NCI-H510A (cell line): ENCODE measurements at places on chromosomes 1 and 21.
A peak's percentile ranks its signal among the peaks of the same experiment; 100 is the strongest.

- DNase-seq: no peak
Measured at GRCh38 chr21:36883532-36884486, 82.7 kb downstream of the HLCS start.

GRCh38 chr1:210467440-210468043, 138.8 kb downstream of the HHAT start:
- no peak for DNase-seq

GRCh38 chr1:27658951-27659496, 13.0 kb downstream of the IFI6 start:
- DNase-seq: no peak

- DNase-seq: no peak
Measured at GRCh38 chr1:89147678-89148658, 22.1 kb upstream of the GBP2 start.

- no peak for DNase-seq
Measured at GRCh38 chr1:183588827-183589226, 1.4 kb downstream of the NCF2 start.

DNA sequence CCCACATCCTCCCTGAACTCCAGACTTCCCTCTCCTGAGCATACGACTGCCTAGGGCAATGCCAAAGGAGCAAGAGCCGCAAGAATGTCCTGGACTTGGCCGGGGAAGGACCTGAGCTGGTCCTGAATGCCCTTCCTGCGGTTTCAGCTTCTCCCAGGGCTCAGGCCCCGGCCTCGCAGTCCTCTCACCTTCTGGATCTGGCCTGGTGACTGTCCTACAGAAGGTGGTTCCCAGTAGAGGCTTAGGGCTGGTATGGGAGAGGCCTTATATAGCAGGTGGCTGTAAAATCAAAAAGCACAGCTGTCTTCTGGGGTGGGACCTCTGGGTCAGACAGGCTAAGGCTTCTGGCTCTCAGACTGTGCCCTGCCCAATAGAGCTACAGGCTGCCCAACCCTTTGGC, at the start of gene LYPD8:
Gene LYPD8, minus strand, starts transcription at position 243 of the 400 bp plus-strand sequence. CDS start 4,678 bp downstream, outside the sequence.
- DNase-seq: no peak

DNA sequence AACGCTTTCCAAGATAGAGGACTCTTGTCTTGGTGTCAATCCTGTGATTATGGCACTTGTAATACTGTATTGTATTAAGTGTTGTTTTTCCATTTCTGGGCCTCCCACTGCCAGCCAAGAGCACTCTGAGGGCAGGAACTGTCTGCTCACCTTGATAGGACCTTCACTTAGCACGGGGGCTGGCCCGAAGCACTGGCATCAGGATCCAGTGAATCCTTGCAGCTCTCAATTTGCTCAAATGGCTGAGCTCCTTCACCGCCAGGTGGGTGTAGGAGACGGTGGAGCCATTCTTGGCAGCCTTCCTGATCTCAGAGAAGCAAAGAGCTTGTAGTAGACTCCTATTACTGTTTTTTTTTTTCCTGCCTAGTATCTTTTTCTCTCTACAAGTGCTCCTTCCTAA, 17.7 kb downstream of the MECR start:
- no peak for DNase-seq

GRCh38 chr1:228279722-228280105, 71.9 kb downstream of the OBSCN start:
- DNase-seq: no peak

DNA sequence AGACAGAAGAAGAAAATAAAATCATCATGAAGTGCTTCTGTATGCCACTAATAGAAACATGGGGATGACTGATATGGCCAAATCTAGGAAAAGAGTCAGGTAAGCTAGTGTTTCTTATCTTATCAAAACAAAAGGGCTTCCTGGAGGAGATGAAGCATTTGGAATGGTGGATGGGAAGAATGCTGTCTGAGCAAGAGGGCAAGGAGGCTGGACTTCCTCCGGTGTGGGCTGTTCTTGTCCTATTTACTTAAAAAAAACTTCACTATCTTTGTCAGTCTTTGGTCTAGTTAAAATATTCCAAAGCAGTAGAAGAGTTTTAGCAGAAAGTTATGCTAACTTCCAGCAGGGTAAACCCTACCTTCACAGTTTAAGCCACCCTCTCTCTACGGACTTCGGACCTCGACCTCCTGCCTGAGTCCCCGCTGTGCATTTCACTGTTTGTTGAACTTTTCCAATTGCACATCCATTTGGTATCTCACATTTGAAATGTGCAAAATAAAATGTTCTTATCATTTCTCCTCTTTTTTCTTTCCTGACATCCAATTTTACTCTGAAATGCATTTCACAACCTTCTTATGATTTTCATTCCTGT, 64.8 kb upstream of the TSPAN2 start:
- DNase-seq: no peak

GRCh38 chr1:30756545-30757351, 826 bp downstream of the LAPTM5 start:
- no peak for DNase-seq

DNA sequence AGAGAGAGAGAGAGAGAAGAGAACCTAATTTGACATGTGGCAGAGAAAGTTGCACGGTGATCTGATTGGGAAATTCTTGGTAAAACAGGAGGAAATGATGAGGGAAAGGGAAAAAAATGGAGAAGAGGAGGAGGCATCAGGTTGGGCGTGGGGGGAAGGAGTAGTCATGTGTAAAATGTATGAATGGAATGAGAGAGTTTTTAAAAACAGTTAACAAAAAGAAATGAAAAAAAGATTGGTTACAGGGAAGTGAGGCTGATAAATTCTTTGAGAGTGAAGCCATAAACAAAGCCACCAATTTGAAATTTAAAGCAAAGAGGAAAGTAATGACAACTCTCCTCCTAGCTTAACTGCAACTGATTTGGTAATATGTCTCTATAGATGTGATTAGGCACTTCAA, 409.2 kb downstream of the USH2A start:
- DNase-seq: no peak

DNA sequence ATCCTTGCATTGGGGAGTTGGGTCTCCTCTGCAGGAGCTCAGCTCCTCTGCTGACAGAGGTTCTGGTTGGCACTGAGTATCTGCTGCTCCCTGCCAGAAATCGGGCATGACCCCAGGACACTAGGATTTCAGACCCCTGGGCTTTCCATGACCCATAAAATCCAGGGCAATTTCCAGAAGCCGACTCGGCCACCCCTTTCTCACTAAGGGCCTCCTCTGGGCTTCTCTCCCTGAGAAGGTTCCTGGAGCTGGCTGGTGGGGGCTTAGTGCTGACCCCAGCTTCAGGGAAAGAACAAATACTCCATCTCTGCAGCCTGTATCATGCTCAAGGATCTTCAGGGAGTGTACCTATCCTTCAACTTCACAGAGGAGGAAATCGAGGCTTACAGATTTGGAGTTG, 603.4 kb downstream of the PTPRU start:
- no peak for DNase-seq

DNA sequence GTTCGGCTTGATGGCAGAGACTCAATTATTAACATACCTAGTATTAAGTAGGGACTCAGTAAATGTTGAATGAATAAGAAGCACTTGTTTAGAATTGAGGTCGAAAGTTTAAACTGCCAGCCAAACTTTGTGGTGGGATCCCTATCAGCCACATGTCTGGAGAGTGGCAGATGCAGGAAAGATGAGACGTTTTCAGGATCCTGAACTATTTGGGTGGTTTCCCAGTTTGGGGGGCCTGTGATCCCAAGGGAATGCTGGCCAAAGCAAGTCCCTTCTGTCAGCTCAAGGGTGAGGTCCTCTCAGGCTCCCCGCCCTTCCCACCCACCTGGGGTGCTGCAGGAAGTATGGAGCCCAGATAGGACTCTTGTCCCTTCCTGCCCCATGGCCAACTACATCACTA, 38.6 kb downstream of the KCNC4 start:
- DNase-seq: no peak

GRCh38 chr1:1059494-1060280, 14.4 kb downstream of the RNF223 start:
- DNase-seq: peak; percentile 85

DNA sequence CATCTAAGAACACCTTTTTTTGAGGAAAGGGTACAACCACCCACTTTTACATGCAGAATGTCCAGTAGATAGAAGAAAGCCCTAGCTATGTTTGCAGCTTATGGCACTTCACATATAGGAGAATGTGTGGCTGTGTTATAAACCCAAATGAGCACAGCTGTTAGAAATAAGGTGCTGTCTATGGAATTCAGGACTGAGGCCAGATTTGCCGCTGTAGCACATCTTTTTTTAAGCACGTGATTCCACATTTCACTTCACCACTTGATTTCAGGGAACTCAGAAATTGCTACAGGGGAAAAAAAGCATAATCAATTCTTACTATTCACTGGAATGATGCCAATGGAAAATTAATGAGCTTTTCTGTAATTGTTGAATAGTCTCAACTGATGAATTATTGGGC, 147.2 kb upstream of the ADAMTS5 start:
- no peak for DNase-seq
